ENCODE measurements at places on chromosomes 2 and 18. TPM values are rescaled to one million over a fixed set of nuclear protein-coding genes. Genes with fewer than 3 reads are reported as not detected.

Gene FAM110C
- total RNA-seq, result 13.1 TPM

Gene SCN7A
- total RNA-seq, result 4.2 TPM

Gene CFAP221
- total RNA-seq, result 1.6 TPM

GRCh38 chr2:29923110-29923721, 1.8 kb upstream of the ALK start:
- DNase-seq, result no peak

DNA sequence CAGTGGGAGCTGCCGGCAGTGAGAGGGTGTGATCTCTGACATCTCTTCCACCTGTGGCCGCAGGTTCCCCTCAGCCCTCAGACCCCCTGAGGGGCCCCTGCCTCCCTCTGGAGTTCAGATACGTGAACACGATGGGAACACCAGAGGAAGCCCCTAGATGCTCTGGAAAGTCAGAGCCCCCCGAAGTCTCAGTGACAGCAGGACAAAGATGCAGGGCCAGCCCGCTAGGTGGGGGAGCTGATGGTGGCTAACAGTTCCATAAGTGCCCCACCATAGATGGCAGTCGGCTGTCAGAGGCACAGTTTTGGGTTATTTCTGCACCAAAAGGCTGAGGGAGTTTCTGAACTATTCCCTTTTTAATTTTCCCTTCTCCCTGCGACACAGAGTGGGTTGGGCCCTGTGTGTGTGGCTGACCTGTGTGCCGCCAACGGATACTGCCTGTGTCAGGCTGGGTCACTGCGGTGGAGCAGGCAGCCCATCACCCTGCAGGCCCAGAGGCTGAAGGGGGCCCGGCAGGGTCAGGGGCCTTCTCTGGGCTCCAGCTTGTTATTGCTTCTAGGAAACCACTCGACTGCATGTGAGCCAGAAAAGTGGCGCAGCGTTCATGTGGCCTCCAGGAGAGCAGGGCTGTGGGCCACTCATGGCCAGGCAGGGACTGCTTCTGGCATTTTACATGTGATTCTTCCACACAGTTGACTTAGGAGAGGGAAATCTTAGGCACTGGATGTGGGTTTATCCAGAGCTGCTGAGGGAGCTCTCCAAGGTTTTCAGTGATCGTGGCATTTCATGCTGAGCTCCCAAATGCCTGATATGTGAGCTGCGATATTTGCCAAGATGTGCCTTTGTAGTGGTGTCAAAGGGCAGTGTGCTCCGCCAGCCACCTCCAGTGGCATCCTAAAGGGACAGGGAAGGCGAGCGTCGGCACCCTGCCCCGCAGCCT, 225.1 kb downstream of the SH3RF3 start:
- DNase-seq, result no peak

DNA sequence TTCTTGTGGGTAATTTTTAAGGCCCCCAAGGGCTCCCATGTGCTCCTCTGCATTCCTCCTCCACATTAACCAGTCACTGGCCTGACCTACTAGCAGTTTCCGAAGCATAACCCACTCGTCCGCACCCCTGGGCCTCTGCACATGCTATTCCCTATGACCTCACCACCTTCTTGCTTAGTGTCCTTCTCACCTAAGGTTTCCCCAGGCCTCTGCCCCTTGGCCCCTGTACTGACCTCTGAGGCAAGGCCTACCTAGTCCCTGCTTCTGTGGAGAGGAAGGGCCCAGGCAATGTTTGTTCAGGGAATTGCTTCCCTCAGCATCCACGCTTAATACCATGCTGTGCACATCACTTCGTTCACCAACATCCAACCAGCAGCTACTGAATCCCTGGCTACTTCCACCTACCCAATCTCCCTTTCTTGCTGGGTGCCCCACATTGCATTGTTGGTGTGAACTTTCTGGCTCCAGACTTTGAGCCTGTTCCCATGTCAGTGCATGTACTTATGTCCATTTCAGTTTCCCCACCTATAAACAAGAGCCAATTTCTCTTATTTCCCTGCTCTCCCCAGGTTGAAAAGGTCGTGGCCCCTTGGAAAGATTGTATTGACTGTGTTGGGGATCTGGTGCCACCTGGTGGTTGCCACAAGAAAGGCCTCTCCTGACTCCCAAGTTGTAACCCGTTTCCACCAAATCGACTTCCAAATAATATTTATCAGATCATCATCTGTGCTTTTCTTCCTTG, 19.2 kb upstream of the TMEM177 start:
- no peak for DNase-seq

GRCh38 chr2:73291093-73291460, 2.3 kb downstream of the EGR4 start:
- DNase-seq, result peak; percentile 62

Measured in right lobe of liver (tissue), 6 donors.